Activated T-cell treated with anti-CD3 and anti-CD28 coated beads, Interleukin-2, amount 50 U/mL, for 72 hours (primary cell): ENCODE measurements at places on chromosomes 13 and 19.

GRCh38 chr19:58409010-58409790, 751 bp downstream of the ZNF584 start:
- peak overlapping the region; percentile 91 for H3K4me3 ChIP-seq
- H3K4me1 ChIP-seq, result peaks cover 31% of the 10 kb centered on the region
- DNase-seq, result peak; percentile 35
- H3K36me3 ChIP-seq, result peaks cover 2% of the 10 kb centered on the region
- H3K27me3 ChIP-seq, result no peaks in the 10 kb centered on the region

DNA sequence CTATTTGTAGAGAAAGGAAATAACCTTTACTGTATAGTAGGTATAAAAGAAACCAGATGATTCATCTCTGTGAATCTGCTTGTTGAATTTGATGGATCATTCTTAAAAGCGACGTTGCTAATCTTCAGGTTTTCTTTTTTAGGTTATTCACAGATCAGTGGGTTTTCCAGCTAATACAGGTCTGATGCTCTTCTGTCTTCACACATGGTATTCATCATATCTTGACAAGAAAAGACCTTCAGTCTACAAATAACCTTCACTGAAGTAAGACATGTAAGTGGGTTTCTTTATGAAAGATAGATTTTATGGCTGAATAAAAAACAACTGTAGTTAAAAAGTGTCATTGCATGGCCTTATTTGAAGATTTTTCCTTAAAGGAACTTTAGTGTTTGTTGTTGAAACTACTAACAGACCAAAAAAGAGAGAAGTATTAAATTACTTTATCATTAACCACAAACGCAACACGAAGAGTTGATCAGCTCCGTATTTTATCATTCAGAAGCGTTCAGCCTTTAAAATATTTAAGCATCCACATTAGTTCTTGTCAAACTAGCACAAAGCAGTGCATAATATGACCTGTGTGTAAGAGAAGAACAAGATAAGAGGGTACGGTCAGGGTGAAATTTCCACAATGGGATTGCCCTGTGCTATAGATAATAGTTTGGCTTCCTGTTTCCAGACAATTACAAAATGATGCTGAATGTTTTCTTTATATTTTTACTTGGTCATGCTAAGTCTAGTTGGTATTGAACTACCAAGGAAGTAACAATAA, 299.5 kb downstream of the MZT1 start:
- no peaks in the 10 kb centered on the region for H3K27me3 ChIP-seq
- no peaks in the 10 kb centered on the region for H3K4me1 ChIP-seq
- H3K27ac ChIP-seq, result no peak overlapping the region
- no peak overlapping the region for H3K4me3 ChIP-seq
- no peaks in the 10 kb centered on the region for H3K36me3 ChIP-seq

- peaks cover 18% of the 10 kb centered on the region for H3K36me3 ChIP-seq
- H3K4me3 ChIP-seq, result no peak overlapping the region
- H3K27ac ChIP-seq, result no peak overlapping the region
- no peak for DNase-seq
- H3K27me3 ChIP-seq, result no peaks in the 10 kb centered on the region
- peaks cover 40% of the 10 kb centered on the region for H3K4me1 ChIP-seq
These were observed 16.9 kb downstream of the TFDP1 start for GRCh38 chr13:113601166-113602070.

DNA sequence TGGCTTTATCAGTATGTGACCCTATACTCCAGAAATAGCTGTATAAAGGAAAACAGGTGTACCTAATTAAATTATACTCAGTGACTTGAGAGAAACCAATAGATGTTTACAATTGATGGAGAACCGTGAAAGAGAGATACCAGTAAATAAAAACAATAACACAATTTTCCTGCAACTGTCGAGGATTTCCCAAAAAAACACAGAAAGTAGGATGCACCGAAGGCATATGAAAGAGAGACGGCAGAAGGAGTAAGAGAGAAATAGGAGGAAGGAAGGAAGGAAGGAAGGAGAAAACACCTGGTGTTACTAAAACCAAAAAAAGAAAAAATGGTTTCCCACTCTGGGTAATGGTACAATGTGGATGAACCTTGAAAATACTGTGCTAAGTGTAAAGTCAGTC, 6.8 kb upstream of the ZNF229 start:
- H3K36me3 ChIP-seq, result peaks cover 30% of the 10 kb centered on the region
- no peaks in the 10 kb centered on the region for H3K27me3 ChIP-seq
- no peak for DNase-seq

DNA sequence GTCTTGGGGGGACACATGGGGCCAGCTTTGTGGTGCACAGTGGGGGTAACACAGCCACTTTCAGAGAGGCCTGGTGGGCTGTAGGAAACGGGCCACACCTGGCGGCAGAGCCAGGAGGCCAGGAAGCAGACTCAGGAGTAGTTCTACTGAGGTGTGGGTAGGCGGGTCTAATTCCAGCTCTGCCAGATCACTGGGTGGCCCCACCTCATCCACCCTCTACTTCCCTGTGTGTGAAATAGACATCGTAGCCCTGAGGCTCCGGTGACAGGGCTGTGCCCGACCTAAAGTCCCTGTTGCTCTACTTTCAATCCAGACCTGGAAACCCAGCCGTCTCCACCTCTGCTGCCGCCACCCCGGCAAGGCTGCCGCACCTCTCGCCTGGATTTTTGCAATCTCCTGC, 4.0 kb downstream of the NKPD1 start:
- H3K27me3 ChIP-seq, result peaks cover 14% of the 10 kb centered on the region
- H3K27ac ChIP-seq, result no peak overlapping the region
- peaks cover 18% of the 10 kb centered on the region for H3K4me1 ChIP-seq
- peaks cover 6% of the 10 kb centered on the region for H3K36me3 ChIP-seq
- no peak for DNase-seq

- no peaks in the 10 kb centered on the region for H3K27me3 ChIP-seq
- no peaks in the 10 kb centered on the region for H3K4me1 ChIP-seq
- H3K36me3 ChIP-seq, result no peaks in the 10 kb centered on the region
These were observed 59.4 kb upstream of the FARP1 start for GRCh38 chr13:98083507-98083906.

GRCh38 chr13:27534981-27535380, 84.6 kb upstream of the MTIF3 start:
- no peak for DNase-seq
- peaks cover 10% of the 10 kb centered on the region for H3K4me1 ChIP-seq
- no peak overlapping the region for H3K27ac ChIP-seq
- no peak overlapping the region for H3K4me3 ChIP-seq
- no peaks in the 10 kb centered on the region for H3K27me3 ChIP-seq

DNA sequence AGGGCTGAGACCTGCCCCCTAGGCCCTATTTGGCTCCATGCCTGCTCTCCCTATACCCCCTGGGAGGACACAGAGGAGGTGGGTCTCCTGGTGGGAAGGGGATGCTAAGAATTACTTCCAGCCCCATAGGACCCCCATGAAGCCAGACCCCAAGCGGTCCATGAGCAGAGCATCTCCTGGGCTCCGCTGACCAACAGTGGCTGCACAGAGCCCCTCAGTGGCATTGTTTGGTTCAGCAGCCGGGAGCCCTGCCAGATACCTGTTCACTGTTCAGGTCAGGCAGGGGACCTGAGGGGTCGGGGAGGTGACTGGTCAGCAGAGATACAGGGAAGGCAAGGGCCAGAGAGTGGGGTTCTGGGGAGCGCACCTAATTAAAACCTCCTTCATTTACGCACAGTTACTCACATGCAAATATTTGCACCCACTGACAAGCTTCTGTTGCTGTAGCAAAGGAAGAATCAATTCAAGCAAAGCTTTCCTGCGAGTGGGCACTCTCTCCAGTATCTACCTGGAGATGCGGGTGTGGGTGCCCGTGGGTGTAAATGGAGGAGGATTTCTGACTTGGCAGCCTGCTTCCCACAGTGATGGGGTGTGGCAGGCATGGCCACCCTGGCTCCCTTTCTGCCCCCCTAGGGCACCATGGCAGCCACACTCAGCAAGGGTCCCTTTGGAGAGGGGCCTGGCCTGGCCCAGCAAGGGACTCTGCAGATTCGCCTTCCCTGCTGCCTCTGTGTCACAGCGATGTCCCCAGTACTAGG, 83.5 kb downstream of the CHST8 start:
- H3K4me1 ChIP-seq, result no peaks in the 10 kb centered on the region
- DNase-seq, result no peak
- H3K36me3 ChIP-seq, result no peaks in the 10 kb centered on the region
- H3K27me3 ChIP-seq, result no peaks in the 10 kb centered on the region
- H3K27ac ChIP-seq, result no peak overlapping the region
- no peak overlapping the region for H3K4me3 ChIP-seq

- H3K4me1 ChIP-seq, result peaks cover 38% of the 10 kb centered on the region
- H3K27me3 ChIP-seq, result no peaks in the 10 kb centered on the region
- no peaks in the 10 kb centered on the region for H3K36me3 ChIP-seq
- no peak for DNase-seq
These were observed 67.6 kb downstream of the TEX29 start for GRCh38 chr13:111387945-111388600.

DNA sequence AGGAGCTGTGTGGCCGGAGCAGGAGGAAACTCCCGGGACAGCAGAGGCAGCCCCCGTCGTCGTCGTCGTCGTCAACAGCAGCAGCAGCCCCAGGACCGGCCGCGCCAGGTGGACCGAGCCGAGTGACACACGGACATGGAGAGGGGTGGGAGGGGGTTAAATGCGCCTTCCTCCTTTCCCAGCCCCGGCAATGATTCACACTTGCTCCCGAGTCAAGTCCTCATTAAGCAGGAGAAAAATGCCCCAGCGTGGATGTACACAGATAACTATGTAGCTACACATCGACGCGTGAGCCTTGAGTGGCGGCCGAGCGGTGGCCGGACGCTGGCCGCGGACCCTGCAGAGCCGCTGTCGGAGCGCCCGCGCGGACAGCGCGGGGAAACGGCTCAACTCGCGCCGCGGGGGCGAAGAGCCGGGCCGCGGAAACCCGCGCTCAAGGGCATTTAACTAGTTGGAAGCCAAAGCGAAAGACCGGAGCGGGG, 645 bp downstream of the UBL3 start:
- DNase-seq, result peak; percentile 52
- H3K27ac ChIP-seq, result peak overlapping the region; percentile 99
- H3K4me1 ChIP-seq, result peaks cover 60% of the 10 kb centered on the region
- peak overlapping the region; percentile 100 for H3K4me3 ChIP-seq
- H3K27me3 ChIP-seq, result no peaks in the 10 kb centered on the region

- H3K4me1 ChIP-seq, result no peaks in the 10 kb centered on the region
- H3K4me3 ChIP-seq, result no peak overlapping the region
- no peaks in the 10 kb centered on the region for H3K36me3 ChIP-seq
- DNase-seq, result no peak
- no peaks in the 10 kb centered on the region for H3K27me3 ChIP-seq
These were observed 38.0 kb downstream of the GAS6 start for GRCh38 chr13:113825841-113826240.

DNA sequence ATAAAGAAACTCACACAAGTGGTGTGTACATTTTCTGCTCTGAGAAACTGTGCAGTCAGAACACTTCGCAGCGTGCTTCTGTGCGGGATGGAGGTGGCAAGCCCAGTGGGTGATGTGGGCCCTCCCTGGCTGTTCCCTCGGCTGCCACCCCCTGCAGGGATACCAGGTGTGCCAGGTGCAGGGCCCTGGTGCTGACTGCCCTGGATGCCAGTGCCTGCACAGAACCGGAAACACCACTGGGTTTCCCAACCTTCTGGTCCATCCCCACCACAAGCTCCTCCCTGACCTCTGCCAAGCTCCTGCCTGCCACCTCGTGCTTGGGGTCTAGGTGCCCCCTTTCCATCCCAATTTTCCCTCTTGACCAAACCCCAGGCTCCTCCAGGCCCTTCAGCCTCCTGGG, 81.9 kb upstream of the MCF2L start:
- DNase-seq, result no peak
- no peaks in the 10 kb centered on the region for H3K4me1 ChIP-seq
- H3K4me3 ChIP-seq, result no peak overlapping the region
- H3K27me3 ChIP-seq, result no peaks in the 10 kb centered on the region

GRCh38 chr13:20168396-20168795, 7.5 kb upstream of the GJA3 start:
- H3K36me3 ChIP-seq, result no peaks in the 10 kb centered on the region
- H3K27me3 ChIP-seq, result peaks cover 80% of the 10 kb centered on the region
- H3K27ac ChIP-seq, result no peak overlapping the region
- DNase-seq, result no peak
- H3K4me3 ChIP-seq, result no peak overlapping the region
